ENCODE measurements at places on chromosomes 16 and 17.

DNA sequence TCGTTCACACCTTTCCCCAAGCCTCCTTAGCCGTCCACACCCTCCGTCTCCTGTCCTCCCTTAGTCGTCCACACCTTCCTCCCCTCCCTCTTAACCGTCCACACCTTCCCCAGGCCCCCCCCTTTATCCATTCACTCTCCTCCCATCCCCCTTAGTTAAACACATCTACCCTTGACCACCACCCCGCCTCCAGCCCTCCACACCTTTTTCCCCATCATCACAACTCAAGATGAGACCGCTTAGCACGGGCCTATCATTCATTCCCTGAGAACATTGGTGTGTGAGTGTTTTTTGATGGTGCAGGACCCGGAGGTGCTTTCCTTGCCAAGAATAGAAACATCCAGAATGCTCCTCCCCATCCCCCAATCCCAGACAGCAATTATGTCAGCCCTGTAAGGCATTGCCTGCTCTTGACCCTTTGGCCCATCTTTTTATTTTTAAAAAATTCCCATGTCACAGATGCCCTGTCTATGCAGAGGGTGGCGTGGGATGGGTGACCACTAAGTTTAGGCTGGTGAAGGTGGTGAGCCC, 1.4 kb downstream of the TENT4B start:
- DNase-seq, result no peak

DNA sequence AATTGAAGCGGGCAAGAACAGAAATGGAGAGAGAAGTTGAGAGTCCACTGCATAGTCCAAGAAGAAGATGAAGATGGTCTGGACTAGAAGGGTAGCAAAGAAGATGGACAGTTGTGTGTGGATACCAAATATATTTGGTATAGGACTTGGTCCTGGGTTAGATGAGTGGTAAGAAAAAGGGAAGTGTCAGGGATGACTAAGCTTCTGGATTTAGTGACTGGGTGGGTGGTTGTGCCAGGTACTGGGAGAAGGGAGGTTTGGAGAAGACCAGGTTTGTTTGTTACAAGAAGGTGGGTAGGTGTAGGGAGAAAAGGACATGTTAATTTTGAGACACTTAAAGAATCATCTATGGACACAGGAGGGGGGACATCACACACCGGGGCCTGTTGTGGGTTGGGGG, 5.4 kb downstream of the VMP1 start:
- DNase-seq, result no peak

DNA sequence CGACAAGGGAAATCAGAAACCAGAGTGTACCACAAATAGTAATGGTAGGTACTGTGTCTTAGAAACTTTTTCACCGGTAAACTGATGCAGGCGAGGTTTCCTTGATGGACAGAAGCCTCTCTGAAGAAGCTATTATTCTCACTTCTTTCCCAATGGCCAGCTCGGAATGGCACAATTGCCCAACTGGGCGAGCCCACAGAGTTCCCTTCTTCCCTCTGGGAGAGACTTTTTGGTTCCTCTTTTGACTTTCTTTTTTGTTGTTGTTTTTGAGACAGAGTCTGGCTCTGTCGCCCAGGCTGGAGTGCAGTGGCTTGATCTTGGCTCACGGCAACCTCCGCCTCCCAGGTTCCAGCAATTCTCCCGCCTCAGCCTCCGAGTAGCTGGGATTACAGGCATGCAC, 16.9 kb downstream of the SLC43A2 start:
- DNase-seq, result no peak

DNA sequence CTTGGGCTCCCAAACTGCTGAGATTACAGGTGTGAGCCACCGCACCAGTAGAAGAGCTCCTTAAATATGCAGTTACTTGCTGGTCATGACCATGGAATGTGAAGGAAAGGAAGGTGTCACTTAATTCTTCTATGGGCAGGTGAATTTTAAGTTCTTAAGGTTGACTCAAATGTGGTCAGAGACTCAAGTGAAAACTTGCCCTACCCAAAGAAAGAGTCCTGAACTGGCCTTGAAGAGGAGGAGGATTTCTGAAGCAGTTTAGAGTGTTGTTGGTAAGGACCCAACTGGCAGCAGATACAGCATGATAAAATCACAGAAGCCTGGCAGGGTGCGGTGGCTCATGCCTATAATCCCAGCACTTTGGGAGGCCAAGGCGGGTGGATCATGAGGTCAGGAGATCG, 29.4 kb downstream of the CHD9 start:
- no peak for DNase-seq

DNA sequence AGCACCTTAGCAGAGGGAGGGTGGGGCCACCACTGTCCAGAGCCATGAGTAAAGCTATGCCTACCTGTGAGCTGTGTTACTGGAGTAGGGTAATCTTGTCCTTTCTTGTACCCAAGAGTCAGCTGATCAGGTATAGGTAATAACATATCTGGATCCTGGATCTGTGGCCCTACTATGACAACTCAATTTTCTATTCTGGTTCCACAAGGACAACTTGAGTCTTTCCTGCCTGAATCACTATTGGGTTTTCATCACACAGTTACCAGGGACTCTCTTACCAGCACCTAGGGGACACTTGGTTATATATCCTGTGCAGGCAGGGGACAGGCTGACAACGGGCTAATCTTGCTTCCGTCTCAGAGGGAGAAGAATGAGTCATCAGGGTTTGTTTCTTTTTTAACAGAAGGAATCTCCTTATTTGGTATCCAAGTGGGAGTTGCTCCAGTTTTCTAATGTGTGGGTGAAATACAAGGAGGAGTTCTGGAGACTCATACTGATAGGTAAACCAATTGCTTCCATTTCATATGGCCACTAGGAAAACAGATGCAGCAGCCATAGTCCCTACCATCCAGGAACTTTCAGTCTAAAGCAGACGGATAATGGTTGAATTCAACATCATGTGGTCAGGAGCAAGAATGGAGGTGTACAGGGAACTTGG, 6.8 kb downstream of the ZNF267 start:
- no peak for DNase-seq

DNA sequence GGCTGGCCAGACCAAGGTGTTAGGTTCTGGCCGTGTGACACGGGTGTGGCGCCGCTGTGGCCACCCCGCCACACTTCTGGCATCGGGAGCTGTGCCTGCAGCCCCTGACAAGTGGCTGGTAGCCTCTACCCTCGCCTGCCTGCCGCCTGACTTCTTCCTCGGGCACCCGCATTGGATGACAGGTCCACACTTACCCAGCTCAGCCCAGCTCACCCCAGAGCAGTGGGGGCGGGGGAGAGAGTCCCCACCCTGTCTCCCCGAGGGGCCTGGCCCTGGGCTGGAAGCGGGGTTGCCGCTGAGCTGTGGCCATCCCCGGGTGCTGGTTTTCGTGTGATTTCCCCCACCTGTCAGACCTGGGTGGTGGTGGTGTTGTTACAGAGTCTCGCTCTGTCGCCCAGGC, 53.9 kb upstream of the ACSF3 start:
- DNase-seq, result no peak

GRCh38 chr17:3978421-3979289, 14.4 kb upstream of the ATP2A3 start:
- no peak for DNase-seq

GRCh38 chr16:27378871-27379481, 23.0 kb upstream of the IL21R start:
- no peak for DNase-seq

DNA sequence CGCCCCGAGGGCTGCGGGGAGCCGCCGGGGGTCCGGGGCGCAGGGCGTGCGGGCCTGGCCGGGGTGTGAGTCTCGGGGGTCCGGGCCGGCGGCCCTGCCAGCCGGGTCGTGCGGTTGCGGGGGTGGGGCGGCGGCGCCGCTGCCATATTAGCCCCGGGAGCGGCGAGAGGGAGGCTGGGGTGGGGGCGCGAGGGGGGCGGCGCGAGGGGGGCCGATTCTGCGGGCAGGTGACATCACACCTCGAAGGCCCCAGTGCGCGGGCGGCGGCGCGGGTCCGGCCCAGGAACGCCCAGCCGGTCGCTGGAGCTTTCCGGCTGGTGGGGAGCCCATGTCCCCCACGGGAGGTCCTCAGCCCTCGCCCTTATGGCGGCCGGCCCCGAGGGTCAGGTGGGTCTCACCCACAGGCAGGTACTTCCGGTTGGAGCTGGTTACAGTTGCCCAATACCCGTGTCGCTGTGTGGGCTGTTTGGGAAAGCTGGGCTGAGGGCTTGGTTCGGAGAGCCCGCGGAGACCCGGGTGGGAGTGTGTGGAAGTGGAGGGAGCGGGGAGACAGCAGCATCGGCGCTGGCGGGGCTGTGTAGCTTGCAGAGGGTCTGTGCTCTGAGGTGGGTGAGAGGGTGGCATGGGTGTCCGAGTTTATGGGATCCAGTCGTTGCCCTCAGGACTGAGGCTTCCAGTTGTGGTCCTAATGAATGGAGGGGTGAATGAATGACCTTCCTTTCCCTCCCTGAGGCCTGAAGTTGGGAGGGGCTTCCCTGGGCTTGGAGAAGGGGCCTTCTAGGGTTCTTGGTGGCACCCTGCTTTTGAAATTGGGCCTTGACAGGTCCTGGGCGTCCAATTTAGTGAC, 804 bp downstream of the ATP6V0C start:
- no peak for DNase-seq

DNA sequence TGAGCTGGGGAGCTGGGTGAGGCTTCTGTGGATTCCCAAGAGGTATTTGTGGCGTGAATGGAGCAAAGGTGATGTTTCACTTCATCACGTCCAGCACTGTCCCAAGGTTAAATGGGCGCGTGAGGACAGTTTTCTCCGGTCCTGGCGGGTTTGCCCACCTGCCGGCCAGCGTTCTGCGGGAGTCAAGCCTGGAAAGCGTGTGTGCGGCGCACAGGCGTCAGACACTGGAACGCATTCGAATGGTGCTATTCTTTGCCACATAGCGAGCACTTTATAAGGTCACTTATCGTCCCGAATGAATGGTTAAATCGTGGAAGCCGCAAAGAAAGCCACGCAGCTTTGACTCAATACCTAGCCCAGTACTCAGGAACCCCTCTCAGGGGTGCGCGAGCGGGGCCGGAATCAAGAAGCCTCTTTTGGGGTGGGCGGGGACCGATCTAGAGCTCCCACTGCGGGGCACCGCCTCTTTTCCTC, 446 bp upstream of the PSMD11 start:
- no peak for DNase-seq

DNA sequence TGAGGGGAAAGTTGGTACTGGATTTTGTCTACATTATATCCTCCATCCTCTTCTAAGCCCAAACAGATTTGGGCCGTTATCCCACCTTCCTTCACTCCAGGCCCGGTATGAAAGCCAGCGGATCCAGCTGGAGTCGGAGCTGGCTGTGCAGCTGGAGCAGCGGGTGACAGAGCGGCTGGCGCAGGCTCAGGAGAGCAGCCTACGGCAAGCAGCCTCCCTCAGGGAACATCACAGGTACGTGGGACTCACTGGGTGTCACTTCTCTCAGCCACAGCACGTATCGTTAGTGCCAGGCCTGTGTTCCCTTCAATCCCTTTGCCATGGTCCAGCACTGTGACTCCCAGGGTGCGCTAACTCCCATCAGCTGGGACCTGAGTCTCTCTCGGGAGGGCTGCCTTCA, 11.3 kb downstream of the CNTROB start:
- no peak for DNase-seq

GRCh38 chr16:502179-502943, 25.2 kb upstream of the CAPN15 start:
- no peak for DNase-seq

DNA sequence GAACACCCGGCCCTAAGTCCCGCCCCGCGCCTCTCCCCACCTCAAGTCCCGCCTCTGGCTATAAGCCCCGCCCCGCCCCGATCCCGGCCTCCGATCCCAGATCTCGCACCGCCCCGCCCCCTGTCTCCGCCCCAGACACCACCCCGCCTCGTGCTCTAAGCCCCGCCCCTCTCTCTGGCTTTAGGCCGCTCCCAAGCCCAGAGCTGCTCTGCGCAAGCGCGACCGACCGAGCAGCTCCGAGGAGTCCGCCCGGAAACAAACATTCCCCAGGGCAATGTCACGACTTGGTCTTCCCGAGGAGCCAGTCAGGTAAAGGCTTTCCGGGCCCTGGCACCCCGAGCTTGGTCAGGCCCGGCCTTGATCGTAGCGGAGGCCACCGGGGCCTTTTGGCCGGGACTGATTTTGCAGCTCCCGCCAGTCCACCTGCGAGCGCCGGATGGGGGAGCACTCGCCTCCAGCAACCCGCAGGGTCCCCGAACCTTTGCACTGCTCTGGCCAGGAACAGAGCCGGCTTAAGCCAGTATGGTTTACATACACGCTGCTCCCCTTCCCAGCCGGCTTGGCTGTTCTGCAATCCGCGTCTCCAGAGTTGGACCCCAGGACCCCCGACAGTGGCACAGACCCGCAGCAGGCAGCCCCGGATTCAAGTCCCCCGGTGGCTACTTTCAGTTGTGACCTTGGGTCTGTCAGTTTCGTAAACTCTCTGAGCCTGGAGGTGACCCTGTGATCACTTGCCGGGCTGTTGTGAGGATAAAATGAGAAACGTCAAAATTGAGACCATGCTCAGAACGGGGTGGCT, at the start of gene NUDT7:
Gene NUDT7, plus strand, starts transcription at position 206 of the 799 bp plus-strand sequence. Its CDS starts 69 bp downstream, at position 275.
- DNase-seq, result peak; percentile 69

GRCh38 chr17:44981221-44981968, 13.3 kb upstream of the C1QL1 start:
- DNase-seq, result peak; percentile 33

DNA sequence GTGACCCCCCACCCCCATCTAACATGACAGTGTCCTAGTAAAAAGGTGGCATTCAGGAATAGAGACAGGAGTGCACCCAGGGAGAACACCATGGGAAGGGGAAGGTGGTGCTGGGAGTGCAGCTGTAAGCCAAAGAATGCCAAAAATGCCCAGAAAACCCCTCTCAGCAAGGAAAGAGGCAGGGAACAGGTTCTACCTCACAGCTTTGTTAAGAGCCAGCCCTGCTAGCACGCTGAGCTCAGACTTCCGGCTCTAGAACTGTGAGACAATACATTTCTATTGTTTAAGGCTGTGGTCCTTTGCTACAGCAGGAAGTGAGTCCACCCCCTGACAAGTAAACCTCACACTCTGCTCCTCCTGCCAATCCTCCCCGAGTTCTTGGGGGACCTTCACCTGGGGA, 302.4 kb upstream of the N4BP1 start:
- DNase-seq, result no peak

- no peak for DNase-seq
Observed at GRCh38 chr17:47622180-47622549, 27.6 kb upstream of the KPNB1 start.

- DNase-seq, result no peak
Observed at GRCh38 chr16:51439271-51439670, 288.2 kb upstream of the SALL1 start.

DNA sequence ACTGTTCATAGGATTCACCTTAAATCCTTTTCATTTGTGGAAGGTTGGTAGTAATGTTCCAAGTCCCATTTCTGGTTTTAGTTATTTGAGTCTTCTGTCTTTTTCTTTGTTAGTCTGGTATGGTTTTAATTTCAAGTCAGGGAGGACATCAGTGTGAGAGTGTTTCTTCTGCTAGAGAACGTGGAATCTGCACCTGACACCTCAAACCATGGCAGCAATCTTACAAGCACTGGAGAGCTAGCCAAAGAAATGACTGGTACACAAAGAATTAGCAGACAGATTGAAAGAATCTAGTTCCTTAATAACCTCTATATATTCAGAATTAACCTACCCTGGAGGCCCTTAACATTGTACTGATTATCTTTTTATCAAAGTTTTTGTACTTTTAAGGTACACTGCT, 50.2 kb downstream of the CHCT1 start:
- DNase-seq, result no peak

GRCh38 chr16:66539623-66540469, 10.1 kb downstream of the TK2 start:
- no peak for DNase-seq

- no peak for DNase-seq
Observed at GRCh38 chr17:8315764-8316217, 5.8 kb downstream of the ARHGEF15 start.

Measured in HS-5 (cell line).